GM03348 (cell line): ENCODE measurements at places on chromosomes 11 and 22.
A peak's percentile ranks its signal among the peaks of the same experiment; 100 is the strongest.

GRCh38 chr22:30984317-30984716 is 15.3 kb downstream of the TUG1 start:
- DNase-seq = no peak

GRCh38 chr11:64321533-64321932 is 3.6 kb downstream of the PRDX5 start:
- no peak for DNase-seq

DNA sequence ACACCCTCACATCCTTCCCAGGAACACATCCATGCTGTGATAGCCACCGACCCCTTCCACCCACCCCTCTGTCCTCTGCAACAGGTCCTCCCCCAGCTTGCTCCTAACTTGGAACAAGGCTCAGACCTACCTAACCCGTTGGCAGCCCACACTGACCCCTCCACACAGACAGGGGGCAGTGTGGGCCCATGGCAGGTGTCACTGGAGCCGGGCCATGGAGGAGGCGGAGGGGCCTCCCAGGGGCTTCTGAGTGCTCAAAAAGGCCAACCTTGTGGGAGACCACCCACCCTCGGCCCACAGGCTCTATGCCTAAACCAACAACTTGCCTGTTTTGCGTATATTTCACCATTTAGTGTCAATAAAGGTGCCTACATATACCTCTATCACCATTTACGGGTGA is 57.0 kb downstream of the CERK start:
- DNase-seq = no peak

GRCh38 chr11:94139416-94139815 is 10.8 kb downstream of the PANX1 start:
- no peak for DNase-seq

DNA sequence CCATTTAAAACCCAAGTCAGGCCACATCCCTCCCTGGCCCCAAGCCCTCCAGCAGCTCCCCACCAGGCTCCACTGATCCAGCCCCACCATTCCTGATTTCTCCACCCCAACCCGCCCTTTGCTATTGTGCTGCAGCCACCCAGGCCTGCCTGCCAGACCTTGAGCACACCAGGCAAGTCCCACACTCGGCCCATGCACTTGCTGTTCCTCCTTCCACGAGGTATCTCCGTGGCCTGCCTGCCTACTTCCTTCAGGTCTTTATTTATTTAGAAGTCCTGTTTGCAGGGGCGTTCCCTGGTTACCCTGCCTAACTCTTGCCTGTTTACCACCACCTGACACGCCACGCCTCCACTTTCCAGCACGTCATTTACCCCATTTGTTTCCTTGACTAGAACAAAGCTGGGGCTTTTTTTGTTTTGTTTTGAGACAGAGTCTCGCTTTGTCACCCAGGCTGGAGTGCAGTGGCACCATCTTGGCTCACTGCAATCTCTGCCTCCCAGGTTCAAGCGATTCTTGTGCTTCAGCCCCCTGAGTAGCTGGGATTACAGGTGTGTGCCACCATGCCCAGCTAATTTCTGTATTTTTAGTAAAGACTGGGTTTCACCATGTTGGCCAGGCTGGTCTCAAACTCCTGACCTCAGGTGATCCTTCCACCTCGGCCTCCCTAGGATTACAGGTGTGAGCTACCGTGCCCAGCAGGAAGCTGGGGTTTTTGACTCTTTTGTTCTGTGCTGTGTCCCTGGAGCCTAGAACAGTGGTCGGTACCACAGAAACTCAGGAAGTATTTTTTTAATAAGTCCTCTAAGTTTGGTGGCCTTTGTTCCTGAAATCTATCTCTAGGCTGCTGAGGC is 6.7 kb downstream of the CENPM start:
- DNase-seq = no peak

DNA sequence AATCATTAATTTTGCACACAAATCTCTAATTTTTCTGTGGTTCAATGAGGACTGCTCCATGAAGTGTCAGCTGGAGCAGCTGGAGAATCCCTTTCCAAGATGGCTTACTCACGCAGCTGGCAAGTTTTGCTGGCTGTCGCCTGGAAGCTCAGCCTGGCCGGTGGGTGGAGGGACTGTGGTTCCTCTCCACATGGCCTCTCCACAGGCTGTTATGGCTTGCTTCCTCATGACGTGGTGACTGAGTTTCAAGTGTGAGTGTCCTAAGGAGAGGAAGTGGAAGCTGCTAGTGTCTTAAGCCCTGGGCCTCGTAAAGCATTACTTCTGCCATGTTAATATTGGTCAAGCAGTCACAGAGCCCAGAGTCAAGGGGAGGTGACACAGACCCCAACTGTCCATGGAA is 14.0 kb upstream of the NRIP3 start:
- peak; percentile 86 for DNase-seq

DNA sequence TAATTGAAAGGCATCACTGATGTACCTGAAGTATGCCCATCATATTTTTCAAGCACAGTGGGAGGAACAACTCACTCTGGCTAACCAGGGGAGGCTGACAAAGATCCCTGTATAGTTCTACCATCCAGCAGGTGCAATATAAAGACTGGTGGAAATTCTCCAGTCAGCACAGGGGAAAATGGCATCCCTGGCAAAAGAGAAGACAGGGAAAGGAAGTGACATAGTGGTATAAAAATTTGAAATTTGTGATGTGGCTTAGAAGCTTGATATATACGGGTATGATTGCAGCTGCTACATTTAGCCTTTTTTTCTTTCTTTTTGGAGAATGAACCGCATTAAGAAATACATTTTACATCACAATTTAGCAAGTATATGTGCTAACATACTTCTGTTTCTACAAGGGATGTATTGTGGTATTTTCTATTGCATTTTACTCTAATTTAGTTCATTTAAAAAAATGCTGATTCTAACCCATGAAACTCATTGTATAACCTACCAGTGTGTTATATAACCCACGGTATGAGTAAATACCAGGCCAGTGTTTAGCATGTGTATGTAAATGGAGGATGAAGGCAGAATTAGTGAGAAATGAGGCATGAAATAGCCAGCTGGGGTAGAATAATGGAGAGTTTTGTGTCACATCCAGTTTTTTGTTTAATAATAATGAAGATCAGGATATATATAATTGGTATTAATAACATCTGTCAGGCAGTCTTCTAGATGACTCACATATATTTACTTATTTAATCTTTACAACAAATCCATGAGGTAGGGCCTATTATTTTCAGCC is 186.1 kb downstream of the ARHGAP42 start:
- no peak for DNase-seq

DNA sequence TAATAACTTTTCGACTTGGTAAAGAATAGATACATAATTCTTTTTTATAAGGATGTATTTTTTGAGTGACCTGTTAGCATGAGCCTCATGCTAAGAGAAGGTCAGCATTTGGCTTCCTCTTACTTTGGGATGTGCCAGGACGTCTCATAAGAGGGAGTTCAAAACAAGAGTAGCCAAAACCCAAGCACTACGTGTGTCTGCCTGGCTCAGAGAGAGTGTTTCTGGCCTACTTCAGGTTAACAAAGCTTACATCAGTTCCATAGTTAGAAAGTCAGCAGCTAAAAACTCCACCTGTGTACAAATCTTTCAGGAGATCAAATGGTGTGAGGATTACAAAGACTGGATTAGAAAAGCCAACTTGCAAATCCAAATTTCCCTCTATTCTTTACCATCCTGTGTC is 13.9 kb downstream of the SNX19 start:
- no peak for DNase-seq

GRCh38 chr11:130213143-130213978 is 53.8 kb downstream of the ST14 start:
- peak; percentile 93 for DNase-seq

DNA sequence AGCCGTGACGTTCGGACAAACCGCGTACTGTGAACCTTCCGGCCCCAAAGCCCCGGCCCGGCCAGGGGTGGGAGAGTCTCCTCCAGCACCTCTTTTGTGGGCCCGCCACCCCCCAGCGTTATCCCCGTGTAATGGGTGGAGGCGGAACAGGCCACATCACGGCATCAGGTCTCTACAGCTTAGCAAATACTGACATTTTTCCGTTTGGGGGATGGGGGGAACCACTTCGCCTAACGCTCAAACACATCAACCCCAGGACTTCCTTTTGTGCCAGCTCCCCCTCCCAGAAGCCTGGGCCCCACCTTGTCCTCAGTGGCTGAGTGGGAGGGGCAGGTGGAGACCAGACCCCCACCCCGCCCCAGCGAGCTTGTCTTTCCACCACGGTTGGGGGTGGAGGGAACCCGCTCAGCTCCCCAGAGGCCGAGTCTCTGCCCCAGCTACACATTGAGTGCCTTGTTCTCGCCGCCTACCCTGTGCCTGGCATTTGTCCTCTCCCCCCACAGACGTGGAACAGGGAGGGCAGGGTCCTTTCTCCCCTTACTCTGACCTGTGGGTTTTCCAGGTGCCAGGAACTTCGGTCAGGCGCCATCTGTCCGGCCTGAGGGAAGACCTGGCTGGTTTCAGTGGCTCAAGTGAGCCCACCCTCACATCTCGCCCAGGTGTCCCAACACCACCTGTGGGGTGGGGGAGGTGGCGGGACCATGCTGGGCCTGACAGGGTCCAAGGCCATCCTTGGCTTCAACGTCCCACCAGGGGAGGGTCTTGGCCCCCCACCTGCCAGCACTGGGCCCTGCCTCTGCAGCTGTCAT is 29.6 kb downstream of the SBF1 start:
- DNase-seq = no peak

DNA sequence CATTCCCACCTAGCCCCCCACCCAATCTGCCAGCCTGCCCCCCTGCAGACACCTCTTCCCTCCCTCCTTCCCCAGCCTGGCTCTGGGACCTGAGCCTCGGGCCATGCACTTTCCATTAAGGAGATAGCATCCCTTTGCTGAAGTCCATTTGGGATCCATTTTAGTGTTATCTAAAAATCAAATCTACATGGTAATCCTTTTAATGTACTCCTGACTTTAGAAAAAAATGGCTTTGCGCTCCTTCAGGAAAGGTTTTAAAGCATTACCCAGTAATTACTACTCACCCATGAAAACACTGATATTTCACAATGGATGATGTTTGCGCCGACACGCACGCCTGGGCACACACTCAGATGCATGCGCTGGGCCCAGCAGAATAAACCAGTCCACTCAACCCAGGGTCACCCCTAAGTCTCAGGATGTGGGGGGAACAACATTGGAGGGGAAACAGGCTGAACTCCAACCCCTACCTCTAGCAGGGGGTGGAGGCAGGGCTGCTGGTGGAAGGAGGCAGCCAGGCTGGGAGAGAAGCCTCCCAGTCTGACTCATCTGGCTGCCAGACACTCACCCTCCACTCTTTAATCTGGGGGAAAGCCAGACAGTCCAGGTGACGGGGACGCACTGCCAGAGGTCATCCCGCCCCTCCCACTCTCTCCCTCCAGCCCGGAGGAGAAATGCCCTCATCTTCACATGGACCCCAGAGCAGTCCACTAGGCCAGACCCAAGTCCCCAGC is 29.8 kb downstream of the LMO1 start:
- DNase-seq = peak; percentile 69

DNA sequence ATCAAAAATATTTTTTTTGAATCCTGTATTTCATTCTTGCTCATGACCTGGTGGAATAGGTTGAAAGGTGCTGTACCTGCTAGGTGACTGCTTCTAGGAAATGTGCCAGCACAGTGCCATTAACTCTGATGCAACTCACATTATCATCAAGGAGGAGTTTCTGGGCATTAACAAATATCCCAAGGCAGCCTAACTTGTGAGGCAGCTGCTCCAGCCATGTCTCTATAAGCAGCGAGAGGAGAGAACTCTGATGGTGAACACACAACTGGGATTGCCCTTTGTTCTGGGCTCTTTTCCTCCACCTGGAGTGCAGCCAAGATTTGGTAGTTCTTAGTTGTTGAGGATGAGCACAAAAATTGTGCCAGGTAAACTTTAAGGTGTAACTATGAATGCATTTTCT is 25.6 kb downstream of the HEPHL1 start:
- no peak for DNase-seq

GRCh38 chr11:108788565-108789199 is 123.8 kb downstream of the DDX10 start:
- DNase-seq = peak; percentile 41

DNA sequence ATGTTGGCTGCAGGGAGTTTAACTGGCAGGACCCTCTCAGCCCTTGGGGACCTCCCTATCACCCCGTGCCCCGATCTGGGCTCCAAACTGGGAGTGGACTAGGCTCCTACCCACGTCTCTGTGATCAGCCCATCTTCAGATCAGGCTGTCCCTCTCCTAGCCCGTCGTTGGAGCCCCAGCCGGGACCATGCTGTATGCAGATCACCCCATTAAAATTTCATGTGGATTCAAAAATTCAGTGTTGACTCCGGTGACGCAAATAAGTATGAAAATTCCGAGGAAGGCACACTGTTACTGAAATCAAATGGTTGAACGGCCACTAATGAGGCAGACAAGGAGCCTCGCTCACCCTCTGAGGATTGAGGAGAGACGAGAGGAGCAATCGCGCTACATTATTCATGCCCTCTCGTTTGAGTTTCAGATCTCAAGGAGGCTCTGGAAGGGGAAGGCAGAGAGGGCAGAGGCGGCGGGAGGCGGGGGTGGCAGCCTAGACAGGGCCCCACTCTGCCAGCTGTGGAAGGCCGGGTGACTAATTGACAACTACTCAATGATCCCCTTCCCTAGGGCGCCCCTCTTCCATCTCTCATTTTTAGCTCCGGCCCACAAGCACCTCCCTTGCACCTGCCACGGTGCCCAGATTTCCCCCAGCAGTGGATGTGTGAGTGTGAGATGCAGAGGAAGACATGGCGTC is 255.4 kb downstream of the MIAT start:
- DNase-seq = no peak
